ENCODE measurements at places on chromosomes 11 and 22.
A peak's percentile ranks its signal among the peaks of the same experiment; 100 is the strongest.

- no peak for DNase-seq
These were observed 10.2 kb downstream of the GLB1L2 start for GRCh38 chr11:134341805-134342571.

GRCh38 chr22:23054531-23055257 lies 15.6 kb upstream of the GNAZ start:
- no peak for DNase-seq

GRCh38 chr11:73152861-73153483 lies 10.9 kb upstream of the FCHSD2 start:
- peak; percentile 19 for DNase-seq

- no peak for DNase-seq
These were observed at the start of gene C1QTNF6 for GRCh38 chr22:37187891-37188761. TSS of gene C1QTNF6 (minus strand) at chr22:37188247. CDS start at chr22:37188213, 34 bp downstream.

DNA sequence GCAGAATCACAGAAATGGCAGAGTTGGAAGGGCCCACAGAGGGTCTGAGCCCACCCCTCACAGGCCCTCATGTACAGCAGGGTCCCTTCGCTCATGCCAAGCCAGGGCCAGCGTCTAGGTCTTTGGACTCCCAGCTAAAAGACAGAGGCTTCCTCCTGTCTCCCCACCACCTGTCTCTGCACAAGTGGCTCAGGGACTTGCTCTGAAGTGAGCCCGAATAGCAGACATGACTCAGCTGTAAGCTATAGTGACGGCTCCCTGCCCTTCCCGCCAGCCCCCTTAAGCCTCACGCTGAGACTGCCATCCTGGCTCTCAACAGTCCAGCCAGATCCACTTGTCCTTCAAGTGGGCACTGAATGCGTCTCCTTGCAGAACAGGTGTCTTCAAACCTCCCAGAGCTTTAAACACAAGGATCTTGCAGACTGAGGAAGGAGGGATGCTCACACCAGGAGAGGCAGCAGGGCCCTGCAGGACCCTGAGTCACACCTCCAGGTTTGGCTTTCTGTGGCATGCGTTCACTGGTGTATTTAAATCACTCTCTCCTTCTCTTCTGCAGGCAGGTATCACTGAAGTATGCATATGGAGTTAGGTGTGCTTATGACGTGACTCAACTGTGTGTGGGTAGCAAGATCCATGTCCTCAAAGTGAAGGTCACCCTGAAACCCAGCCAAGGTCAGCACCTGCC lies 154.9 kb downstream of the CACNA1I start:
- DNase-seq, result no peak

DNA sequence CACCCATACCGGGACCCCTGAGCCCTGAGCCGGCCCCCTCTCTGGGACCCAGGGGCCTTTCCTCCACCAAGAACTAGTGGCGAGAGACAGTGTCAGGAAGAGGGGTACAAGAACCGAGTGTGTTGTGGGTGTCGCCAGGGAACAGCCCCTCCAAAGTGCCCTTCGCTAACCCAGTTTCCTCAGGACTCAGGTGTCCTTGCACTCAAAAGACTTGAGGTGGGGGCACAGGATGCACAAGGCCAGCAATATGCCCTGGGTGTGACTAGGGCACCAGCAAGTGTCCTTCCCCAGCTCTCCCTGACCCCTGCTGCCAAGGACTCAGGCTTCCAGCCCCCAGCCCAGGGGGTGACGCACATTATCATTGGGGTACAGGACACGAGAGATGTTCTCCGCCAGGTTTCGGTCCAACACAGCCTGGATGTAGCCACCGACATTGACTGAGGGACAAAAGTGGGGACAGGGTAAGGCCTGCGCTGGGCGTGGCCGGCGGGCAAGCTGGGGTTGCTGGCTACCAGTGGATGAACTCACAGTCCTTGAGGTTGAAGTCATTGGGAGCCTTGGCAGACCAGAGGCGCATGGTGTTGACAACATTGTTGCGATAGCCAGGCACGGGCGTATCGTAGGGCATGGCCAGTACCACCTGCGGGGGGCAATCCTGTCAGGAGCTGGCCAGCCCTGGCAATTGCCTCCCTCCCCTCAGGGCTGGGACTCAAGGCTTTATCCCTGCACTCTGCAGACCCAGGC lies 4.7 kb downstream of the PYGM start:
- DNase-seq, result no peak

GRCh38 chr22:17483688-17484372 lies 79.5 kb upstream of the SLC25A18 start:
- DNase-seq, result no peak

GRCh38 chr22:43467216-43467940 lies 55.6 kb downstream of the MPPED1 start:
- no peak for DNase-seq

DNA sequence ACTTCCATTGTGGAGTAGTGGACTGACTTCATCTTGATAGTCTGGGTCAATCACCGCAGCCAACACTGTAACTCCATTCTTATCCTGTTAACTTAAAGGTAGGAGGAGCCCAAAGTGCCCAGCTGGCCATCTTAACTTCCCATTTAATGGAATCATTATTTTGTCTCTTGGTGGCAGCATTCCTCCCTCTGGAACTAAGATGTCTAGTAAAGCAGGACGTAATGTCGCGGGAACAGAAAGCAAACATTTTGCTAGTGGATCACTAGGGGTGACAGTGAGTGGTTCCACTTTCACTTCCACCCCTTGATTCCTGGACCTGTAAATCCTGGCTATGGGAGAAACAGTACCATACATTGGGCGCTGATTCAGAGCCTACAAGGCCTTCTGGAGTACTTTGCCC lies 71.4 kb downstream of the GAB4 start:
- DNase-seq, result no peak

DNA sequence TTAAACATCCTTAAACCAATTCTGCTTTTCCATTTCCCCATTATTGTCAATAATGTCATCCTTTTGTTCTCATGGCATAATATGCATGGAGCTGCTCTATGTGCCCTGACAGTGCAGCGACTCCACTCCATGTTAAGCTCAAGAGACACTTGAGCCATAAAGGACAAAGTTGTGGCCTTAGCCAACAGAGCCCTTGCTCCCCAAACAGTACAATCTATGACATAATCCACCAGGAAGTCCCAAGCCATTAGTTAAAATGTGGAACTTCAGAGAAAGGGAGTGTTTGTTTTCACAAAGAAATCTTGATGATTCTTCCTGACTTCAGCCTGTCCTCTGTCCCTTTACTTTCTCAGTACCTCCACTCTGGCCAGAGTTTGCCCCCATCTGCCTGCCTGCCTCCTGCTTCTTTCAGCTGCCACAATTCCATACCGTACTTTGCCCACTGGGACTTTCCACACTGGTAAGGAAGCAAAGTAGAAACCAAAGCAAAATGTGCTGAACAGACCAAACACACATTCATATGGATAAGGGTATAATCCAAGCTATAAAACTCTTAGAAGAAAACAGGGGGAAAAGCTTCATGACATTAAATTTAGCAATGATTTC lies 46.3 kb upstream of the ZC3H12C start:
- DNase-seq, result no peak

GRCh38 chr22:49756201-49756600 lies 71.5 kb downstream of the BRD1 start:
- DNase-seq, result no peak

DNA sequence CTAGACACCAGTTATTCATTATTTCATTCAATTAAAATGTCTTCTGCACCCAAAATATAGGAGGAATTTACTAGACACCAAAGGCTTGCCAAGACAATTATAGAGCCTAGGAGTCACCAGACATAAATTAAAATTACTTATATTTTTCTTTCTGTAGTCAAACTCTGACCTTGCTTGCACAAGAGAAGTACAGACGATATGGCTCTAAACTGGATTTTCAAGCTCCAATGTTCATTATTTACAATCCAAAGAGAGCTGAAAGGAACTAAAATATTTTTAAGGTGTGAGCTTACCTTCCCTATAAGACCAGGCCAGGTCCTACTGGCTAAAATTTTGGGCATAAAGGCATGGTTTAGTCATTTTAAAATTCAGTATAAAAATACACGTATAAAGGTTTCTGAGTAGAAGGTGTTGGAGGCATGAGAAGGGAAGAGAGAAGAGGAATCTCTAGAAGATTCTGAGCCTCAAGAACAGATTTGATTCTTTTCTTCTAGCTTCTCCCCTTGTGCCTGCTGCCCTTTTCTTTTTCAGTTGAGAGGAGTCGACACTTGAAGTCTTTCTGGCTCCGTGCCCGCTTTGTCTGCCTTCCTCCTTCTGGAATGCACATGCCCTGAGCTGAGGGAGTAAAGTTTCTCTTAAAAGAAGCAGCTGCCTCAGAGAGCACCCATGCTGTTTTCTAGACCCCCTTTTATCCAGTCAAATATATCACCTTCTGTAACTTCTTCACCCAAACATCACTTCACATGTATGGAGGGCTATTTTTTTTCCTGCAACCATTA lies 13.5 kb downstream of the C11orf97 start:
- no peak for DNase-seq

DNA sequence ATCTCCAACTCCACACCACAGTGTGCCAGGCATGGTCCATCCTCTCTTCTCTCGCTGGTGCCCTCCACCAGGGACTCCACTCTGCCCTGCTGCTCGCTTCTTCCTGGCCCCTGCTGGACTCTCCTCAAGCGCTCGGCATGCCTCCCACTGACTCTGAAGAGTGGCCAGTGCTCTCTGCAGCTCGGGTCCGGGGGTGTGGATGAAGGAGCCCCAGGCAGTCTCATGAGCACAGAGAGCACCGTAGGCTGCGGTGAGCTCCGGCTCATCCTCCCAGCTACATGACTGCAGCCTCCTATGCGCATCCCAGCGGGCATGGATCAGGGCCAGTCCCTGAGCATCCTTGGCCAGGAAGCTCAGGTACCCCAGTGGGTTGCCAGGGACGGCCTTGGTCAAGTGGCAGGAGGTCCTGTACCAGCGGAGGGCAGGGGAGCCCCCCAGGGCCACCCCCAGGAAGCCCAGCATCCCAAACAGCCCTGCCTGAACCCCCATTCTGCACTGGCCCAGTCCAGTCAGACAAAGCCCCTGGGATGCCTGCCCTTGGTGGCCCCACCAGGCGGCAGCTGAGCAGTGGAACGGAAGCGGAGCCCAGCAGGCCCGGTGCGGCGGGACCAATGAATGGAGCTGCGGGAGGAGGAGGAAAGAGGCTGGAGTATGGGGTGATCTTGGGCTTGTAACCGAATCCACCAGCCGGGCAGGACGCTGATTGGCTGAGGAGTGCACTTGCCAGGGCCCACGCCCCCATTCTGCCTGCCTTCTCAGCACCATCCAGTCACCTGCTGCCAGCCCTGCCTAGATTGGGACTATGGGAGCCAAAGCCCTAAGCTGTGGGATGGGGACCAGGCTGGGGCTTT lies at the start of gene PLA2G3:
Gene PLA2G3, minus strand, starts transcription at position 643 of the 851 bp plus-strand sequence. Its CDS starts 154 bp downstream, at position 489.
- DNase-seq, result no peak
